ENCODE measurements at places on chromosomes 7 and 10.

GRCh38 chr10:30081182-30081581 is 21.8 kb upstream of the JCAD start:
- DNase-seq = no peak

GRCh38 chr10:51405580-51406351 is 293.6 kb downstream of the CSTF2T start:
- no peak for DNase-seq

- no peak for DNase-seq
Measured at GRCh38 chr10:125076891-125077541, 83.3 kb downstream of the CTBP2 start.

- DNase-seq = no peak
Measured at GRCh38 chr7:44911911-44912310, 26.6 kb upstream of the PURB start.

DNA sequence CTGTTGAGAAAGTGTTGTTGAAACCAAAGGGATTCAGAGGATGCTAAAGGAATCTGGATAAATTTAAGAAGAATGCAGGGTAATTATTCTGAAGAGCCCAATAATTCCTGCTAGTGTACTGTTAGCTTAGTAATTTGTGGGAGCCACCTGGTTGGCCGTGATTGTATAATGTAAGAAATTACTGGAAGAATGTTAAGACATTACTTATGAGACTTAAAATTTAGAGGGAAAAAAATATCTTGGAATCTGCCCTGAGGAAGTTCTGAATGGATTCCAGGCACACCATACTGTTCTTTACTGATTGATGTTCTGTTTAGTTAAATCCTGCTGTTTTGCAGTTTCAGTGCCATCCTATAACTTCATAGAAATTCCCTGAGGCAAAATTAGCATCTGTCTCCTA is 155.0 kb upstream of the RHOBTB1 start:
- DNase-seq = no peak

- no peak for DNase-seq
Measured at GRCh38 chr7:150400788-150401423, 21.8 kb downstream of the ZNF775 start.

GRCh38 chr7:131354390-131354789 is 26.7 kb downstream of the MKLN1 start:
- no peak for DNase-seq

GRCh38 chr7:21893401-21893800 is 52.3 kb downstream of the CDCA7L start:
- no peak for DNase-seq

DNA sequence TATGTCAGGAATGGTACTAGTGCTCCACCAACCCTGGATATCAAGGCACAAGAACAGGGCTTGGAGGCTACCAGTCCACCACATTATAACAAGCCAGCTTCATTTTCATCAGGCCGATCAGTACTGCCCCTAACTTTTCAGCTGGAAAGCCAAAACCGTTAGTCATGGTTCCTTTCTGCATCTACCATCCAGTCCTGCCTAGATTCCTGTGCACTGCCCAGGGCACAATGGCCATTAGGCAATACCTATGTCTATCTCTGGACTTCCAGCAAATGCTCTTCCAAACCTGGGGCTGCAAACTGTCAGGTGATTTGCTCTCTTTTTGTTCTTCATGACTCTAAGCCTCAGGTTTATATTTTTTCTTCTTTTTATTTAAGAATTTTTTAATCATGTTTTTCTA is 937.7 kb downstream of the SORCS1 start:
- DNase-seq = no peak

GRCh38 chr7:100804681-100805431 is 22.5 kb downstream of the EPHB4 start:
- DNase-seq = no peak

DNA sequence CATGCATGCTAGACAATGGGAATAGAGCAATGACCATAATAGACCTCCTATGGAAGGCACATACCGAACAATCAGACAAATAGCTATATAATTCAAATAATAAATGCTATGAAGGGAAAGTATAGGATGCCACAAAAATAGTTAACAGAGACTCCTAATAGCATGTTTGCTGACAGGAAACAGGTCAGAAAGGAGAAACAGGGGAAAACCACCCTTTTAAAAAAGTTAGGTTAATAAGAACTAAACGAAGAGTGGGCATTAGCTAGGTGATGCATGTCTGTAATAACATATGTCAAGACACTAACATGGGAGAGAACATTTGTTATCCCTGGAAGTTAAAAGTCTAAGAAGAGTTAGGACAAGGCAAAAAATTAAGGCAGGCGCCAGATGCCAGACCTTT is 58.9 kb downstream of the ABI1 start:
- no peak for DNase-seq

DNA sequence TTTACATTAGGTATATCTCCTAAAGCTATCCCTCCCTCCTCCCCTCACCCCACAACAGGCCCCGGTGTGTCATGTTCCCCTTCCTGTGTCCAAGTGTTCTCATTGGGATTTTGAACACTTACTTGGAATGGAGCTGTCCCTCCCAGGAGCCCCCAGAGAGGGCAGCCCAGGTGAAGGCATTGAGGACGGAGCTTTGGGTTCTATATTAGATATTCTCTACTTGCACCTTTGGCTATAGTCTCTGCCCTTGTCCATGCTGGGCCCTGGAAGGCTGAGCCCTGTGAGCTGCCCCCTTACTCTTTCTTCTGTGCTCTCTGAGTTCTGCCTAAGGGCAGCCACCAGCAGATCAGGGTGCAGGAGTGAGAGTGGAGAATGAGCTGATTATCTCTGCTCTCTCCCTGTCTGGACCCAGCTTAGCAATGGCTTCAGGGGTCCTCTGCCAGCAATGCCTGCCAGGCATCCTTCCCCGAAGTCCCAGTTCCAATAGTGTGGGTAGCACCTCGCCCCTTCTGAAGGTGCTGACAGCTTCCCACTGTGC is 11.2 kb downstream of the ADRA2A start:
- DNase-seq = no peak

GRCh38 chr7:155733582-155734444 is 78.5 kb downstream of the SHH start:
- DNase-seq = no peak

DNA sequence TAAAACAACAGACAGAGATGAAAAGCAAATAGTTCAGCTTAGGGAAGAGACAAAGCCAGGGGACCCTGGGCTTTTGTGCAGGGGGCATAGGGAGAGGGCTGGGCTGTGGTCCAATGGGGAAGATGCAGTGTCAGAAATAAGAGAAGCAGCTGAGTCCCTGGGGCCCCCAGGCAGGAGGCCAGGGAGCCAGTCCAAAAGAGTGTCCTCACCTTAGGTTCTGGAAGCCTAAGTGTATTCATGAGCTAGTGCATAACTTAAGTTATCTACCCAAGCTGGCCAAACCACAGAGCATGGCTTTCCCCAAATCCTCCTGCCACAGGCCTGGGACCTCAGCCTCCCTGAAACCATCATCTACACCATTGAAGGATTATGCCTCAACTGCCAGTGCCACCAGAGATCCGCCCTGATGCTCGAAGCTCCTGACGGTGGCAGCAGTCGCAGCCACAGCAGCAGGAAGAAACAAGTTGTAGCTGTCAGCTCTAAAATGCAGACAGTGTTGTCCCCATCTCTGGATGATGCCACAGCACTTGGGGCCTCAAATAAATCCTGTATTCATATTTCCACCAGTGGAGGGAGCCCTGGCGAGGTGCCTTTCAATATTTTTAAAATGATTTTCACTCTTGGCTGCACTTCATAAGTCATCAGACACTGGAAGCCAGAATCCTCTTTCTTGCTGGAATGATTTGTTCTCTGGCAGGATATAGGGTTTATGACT is 574.6 kb downstream of the GRID1 start:
- DNase-seq = no peak

DNA sequence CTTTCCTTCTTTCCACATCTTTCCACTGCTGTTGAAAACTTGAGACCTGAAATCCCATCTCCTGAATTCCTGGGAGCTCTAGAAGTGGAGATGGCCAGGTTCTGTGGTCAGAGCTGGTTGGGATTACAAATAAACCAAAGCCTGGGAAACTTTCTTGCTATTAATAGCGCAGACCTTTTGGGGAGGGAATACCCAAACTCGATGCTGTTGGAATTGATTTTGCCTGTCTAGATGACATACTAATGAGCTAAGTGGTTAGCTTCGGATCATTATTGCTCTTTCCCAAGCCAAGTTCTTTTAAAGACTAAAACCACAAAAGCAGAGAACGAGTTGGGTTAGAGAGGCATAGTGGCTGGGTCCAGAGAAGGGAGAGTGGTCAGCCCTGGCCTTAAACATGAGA is 76.6 kb downstream of the TCF7L2 start:
- DNase-seq = no peak

GRCh38 chr7:23261843-23262452 is 15.4 kb downstream of the GPNMB start:
- no peak for DNase-seq

All from stimulated activated CD8-positive, alpha-beta memory T cell treated with anti-CD3 and anti-CD28 coated beads, Interleukin-4, amount 100 ng/mL, for 1 hour (primary cell).